Mesenchymal stem cell (in vitro differentiated cells and primary cell): ENCODE measurements at places on chromosomes 6 and 20.

- DNase-seq, result peak; percentile 70
These were observed 291.9 kb downstream of the PLCB1 start for GRCh38 chr20:8424010-8424409.

DNA sequence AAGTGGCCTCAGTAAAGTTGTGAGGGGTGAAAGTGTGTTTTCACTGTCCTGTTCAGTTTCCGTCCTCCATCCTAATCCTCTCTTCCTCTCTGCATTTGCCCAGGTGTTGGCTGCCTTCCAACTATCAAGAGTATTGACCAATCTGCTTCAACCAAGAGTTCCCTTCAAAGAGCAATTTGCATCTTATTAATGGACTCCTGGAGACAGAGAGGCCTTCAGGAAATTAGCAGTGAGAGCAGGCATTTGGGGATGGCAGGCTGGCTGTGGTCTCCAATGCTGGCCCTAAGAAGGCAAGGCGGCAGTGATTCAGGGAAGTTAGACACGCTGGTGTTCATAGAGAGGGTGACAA, 77.2 kb downstream of the GPR6 start:
- DNase-seq, result no peak

DNA sequence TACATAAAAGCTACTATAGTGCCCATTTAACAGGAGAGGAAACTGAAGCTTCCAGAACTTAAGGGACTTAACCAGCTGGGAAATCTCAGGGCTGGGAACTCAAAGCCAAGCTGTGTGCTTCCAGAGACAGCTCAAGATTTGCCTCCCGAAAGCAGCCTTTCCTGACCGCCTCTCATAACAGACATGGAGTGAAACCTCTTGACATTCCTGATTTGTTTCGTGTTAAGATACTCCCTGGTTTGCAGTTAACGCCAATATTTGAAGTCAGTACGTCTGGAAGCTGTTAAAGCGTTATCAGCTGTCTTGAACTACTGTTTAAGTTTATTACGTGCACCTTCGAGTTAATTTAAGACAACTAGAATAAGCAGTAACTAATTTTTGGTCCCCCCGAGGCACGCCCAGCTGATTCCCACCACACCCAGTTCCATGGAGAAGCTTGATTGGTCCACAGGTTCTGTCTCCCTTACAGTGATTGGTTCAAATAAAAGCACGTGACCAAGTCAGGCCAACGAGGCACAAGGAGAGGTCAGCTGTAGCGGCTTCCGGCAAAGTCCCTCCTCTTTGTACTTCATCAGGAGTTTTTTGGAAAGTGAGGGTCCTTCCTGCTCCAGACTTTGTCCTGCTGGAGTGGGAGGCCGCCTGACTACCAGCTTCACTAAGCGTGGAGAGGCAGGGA, 8.9 kb upstream of the TCP11 start:
- no peak for DNase-seq

GRCh38 chr20:23090147-23090546, 4.0 kb upstream of the CD93 start:
- DNase-seq, result no peak

- DNase-seq, result no peak
These were observed 114.6 kb downstream of the RCAN2 start for GRCh38 chr6:46376562-46377061.

DNA sequence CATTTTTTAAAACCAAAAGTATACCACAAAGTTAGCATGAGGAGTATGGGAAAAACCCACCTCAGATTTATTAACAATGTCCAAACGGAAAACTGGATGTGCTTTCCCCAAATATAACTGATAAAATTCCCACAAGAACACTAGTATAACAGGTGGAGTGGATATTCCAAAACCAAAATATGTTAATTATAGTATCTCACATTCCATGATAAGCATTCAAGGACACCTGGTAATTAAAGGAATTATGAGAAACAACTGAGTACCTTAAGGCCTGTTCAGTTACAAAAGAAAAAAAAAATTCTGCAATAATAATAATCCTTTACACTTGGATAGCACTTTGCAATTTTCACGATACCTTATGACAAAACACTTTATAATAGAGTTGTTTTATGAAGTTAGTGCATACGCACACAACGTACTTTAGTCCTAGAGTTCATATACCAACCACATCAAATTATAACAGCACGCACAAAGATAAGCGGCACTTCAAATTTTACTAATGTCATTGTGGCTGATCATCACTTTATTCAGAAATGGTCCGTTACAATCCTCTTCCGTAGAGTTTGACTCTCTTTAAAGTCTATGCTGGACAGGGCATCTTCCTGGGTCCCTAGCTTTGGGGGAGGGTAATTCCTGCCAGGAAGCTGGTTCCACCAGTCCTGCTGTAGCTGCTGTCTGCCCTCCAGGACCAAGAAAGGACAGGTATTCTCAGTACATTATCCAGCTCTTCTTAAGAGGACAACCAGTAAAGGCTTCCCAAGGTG, 1.7 kb downstream of the CDK19 start:
- peak; percentile 13 for DNase-seq

DNA sequence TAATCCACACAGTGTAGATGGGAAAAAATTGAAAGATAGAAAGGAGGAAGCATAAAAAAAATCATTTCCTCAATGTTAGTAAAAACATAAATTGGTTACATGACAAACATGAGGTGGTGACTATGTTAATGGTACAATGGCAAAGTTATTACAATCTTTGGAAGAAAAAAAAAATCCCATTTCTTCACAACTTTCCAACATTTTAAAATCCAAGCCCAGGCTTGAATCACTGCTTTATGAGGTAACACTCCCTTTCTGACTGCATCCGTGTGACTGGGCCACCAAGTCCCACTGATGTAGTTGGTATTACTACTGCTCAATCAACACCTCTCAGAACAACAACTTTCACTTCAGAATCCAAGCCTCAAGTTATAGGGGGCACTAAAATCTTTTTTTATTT, 160.4 kb downstream of the BTBD9 start:
- no peak for DNase-seq

GRCh38 chr6:163165922-163166321, 248.6 kb upstream of the QKI start:
- no peak for DNase-seq

- no peak for DNase-seq
These were observed 9.6 kb downstream of the ERGIC3 start for GRCh38 chr20:35551503-35551902.

GRCh38 chr20:40255365-40255764, 433.7 kb downstream of the MAFB start:
- no peak for DNase-seq

DNA sequence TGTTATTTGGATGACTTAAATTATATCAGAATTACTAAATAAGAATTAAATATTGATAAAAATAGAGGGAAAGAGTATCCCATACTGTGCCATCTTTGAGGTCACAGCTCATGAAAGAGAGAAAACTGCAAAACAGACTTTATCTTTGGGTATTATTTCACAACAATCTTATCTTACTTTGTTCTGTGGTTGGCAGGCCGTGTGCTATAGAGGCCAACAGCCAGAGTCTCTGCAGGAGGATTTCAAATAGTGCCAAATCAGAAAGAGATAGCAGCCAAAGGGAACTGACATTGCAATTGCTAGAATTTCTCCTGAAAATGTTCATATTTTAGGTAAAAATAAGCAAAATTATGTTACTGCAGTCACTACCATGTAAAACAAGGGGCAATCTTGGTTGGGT, 354.2 kb downstream of the GRIK2 start:
- no peak for DNase-seq

DNA sequence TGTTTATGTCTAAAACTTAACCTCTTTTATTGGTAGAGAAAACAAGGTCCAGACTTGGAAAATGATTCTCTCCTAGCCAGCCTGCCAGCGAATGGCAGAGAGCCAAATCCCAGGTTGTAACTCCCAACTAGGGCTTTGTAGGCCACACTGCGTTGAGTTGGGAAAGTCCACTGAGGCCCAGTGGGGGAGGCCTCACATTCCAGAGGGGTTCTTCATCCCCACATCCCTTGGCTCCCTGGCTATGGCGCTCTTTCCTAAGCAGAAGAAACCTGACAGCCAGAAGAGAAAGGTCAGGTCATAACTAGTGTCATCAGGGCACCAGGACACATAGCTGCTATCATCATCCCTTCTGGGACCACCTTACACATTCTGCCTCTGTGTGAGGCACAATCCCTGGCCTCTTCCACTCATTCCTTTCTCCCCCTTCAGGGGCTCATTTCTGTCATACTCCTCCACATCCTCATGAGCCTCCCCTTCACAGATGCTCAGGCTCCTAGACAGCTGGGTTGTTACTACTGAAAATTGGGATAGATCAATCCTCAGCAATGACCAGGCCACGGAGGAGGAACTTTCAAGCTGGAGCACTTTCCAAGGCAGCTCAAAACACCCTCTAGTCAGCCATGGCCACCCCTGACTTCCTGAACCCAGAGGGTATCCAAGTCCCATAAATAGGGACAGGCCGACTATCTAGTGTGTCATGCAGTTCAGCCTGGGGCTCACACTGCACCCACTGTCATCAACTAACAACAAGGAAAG, 48.6 kb downstream of the TCP11 start:
- peak; percentile 80 for DNase-seq

DNA sequence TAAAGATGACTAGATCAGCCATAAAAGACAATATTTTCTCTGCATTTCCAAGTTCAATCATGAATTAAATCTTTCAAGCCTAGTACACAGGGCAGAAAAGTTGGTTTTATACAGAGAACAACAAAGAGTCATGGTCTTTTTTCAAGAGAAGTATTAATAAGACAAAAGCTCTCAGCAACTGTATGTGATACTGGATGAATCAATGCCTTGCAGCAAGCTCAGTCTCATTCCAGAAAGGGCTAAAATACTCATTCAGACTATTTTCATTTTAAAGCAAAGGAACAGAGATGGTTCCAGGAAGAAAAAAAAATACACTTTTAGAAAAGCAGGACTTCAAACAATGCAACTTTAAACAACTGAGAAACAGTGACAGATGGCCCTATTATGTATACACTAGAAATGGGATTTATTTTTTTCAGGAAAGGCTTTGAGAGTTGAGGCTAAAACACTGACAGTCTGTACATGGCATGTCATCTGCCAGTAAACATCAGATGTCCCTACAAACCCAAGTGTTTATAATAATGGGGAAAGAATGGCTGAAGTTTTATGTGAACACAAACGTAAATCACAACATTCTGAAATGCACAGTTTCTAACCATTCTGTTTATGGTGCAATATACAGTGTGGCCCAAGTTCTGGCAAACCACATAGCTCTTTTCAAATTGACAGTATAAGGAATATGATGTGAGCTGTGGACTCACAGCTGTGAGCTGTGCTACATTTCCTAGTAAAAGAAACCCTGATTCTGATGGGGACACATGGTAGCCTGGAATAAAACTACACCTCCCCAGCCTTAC, 114.3 kb upstream of the DST start:
- peak; percentile 82 for DNase-seq

- DNase-seq, result no peak
These were observed 314.5 kb downstream of the EYA4 start for GRCh38 chr6:133555685-133556084.

GRCh38 chr20:507761-508332, 35.7 kb downstream of the CSNK2A1 start:
- DNase-seq, result peak; percentile 10

DNA sequence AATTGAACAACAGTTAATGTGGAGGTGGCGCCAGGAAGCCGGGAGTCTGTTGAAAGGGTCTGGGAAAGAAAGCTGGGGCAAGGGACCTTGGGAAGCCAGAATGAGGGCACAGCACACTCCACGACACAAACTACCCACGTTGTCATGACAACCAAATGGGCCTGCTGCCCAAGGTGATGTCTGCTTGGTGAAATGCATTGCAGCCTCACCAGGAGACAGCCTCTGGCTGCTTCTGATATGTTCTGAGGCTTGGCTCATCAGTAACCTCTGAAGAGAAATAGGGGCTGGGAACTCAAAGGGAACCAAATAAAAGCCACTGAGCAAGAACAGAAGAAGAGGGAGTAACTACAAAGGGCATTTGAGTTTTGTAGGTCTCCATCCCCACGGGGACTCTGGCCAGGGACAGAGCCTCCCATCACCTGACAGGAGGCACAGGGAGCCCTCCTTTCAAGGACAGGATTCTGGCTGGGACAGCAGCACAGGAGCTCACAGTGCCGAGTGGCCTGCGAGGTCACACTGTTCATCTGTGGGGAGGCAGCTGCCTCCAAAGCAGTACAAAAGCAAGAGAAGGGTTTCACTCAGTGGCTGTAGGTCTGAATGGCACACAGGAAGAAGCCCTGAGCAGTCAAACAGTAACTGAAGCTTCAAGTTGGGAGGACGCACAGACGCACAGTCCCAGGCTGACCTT, 44.6 kb upstream of the KCNK16 start:
- peak; percentile 36 for DNase-seq

GRCh38 chr6:116451916-116452315, 9.3 kb upstream of the CALHM6 start:
- DNase-seq, result no peak

DNA sequence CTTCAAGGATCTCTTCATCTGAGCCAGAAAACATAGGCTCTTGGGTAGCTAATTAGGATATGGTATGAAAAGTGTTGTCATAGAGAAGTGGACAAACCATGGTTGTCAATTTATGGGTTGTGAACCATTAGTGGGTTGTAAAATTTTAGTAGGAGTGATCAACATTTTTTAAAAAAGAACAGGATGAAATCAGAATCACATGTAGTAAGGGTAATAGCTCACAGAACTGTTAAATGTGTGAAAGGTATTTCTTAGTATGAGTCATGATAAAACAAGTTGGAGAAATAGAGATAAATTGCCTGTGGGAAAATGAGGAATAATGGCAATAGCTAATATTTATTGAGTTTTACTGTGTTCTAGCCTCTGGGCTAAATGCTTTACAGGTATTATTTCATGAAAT, 113.4 kb downstream of the MAP3K4 start:
- no peak for DNase-seq

DNA sequence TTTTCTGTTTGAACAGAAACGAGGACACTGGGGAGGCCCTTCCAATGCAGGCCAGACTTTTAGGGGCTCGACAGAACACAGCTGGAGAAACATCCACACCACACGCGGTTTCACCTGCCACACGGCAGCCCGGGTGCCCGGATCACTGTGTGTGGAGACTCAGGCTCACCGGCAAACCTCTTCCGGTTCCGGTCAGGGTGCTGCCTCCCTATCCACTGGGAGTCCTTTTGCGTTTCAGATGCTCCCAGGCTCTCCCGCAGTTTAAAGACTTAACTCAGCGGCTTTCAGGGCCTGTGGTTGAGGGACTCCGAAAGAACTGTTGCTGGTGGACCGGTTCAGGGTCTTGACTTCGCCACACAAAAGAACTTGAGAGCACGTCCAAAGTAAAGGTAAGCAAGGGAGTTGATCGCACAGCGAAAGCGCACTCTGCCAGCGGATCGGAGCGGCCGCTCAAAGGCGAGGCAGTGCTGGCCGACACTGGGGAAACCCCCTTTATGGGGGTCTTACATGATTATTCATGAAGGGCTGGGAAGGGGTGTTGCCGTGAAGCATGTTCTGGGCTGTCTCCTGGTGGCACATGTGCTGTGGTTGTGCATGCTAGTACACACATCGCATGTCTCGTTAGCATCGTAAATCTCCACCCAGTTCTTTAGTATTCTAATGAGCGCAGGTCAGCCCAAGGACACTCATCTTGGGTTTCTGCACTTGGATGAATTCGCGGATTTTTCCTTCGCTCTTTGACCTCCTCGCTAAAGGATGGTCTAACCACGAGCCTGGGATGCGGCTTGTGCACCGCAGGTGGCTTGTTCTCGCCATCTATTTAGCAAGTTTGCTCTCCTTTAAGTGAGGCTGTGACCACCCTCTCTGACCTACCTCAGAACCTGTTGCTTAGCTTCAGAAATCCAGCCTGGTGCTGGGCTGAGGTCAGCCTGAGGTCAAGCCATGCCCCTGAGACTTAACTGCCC, 180.3 kb downstream of the CDH26 start:
- DNase-seq, result no peak

- no peak for DNase-seq
These were observed 7.0 kb upstream of the RIN2 start for GRCh38 chr20:19750907-19751636.
